ENCODE measurements at places on chromosomes 2 and 18. TPM values are rescaled to one million over a fixed set of nuclear protein-coding genes. Genes with fewer than 3 reads are reported as not detected.

The EML6 gene
- 4.4 TPM for total RNA-seq

The ATP6V1B1 gene
- 7.3 TPM for total RNA-seq

The DUSP2 gene
- total RNA-seq: 46.0 TPM

The CAB39 gene
- 74.7 TPM for total RNA-seq

The IRS1 gene
- 23.4 TPM for total RNA-seq

- DNase-seq: no peak
Measured at GRCh38 chr2:212146416-212146815, 392.2 kb downstream of the ERBB4 start.

DNA sequence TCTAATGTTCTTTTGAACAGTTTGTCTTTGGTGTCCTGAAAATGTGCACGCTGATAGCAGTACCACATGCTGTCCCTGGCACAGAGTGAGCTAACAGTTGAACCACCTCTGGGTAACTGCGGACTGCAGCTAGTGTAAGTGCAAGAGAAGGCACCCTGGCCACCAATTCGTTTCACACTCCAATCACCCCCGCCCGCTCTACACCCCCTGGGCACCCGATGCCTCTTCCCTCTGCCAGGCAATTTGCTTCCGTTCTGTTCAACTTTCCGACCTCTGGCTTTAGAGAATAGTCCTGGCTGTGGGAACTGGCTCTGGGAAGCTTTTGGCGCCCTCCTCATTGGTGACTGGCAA, 1.4 kb downstream of the DOCK10 start:
- no peak for DNase-seq

GRCh38 chr2:86809481-86810121, 18.9 kb upstream of the CD8A start:
- no peak for DNase-seq

- no peak for DNase-seq
Measured at GRCh38 chr2:107259408-107260195, 373.6 kb upstream of the ST6GAL2 start.

DNA sequence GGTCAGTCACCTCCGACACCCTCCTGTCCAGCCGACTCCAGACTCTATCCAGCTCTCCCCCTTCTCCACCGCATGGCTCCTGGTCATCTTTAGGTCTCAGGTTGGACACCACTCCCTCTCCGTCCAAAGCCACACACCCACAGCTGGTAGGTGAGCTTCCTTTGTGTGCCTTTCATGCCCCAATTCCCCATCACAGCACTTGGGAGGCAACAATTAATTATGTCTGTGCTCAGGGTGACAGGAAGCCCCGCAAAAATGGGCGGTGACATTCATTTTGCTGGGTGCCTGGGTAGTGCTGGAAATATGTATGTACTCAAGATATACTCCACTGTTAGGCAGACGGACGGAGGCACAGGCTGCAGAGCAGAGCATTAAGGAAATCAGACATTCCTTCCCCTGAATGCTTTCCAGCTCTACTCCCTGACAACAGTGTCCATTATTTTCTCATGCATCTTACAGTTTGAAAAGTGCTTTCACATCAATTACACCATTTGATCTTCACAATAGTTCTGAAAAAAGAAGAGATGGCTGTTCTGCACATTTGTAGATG, 13.1 kb downstream of the EPB41L3 start:
- DNase-seq: no peak

DNA sequence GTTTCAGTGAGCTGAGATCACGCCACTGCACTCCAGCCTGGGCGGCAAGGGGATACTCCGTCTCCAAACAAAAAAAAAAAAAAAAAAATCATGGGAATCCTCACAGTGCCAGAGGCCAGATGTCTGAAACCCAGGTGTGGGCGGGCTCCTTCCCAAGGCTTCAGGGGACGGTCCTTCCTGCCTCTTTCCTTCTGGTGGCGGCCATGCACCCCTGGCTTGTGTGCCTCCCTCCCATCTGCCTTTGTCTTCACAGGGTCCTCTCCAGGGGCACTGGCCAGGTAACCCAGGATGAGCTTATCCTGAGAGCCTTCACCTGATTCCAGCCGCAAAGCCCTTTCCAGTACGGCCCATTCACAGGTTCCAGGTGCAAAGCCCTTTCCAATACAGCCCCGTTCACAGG, 40.9 kb upstream of the GPC1 start:
- no peak for DNase-seq

DNA sequence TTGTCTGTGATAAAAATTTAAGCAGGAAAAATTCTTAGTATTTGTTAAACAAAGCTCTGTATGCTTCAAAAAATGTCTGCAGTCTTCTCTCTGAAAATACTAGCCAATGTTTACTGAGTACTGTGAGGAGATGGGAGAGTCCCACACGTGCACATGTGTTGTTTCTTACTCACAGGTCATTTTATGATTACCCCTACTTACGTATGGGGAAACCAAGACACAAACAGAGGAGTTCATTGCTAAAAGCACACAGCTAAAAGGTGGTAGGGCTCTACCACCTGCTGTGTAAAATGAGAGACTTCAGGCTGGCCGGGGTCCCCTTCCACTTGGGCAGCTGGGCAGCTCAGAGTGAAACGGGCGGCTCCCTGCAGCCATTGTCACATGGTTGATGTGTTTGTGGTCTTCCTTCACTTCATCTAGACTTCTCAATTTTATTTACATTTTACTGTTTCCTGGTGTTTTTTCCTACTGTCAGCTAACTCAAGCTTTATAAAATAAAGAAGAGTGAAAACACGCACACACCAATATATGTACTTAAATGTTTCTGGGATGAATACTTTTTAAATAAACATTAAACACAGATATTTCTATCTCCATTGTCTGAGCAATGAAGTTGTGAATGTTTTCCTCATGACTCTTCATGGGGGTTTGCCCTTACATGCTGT, 71.2 kb downstream of the MBP start:
- no peak for DNase-seq

GRCh38 chr2:115199966-115200365, 757.5 kb downstream of the DPP10 start:
- DNase-seq: no peak

Data from lower leg skin (tissue), 4 donors.